ENCODE measurements at places on chromosomes 11 and 22.

DNA sequence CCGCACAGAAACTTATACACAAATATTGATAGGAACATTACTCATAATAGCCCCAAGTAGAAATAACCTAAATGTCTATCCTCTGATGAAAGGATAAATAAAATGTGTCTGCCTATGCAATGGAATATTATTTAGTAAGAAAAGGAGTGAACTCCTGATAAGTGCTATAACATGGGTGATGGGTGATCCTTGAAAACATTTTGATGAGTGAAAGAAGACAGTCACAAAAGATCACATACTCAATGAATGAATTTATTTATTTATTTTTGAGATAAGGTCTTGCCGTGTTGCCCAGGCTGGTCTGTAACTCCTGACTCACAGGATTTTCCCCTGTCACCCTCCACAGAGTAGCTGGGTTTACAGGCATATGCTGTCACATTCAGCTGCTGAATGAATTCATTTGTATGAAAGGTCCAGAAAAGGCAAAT is 17.3 kb downstream of the RNF121 start:
- no peak for DNase-seq

DNA sequence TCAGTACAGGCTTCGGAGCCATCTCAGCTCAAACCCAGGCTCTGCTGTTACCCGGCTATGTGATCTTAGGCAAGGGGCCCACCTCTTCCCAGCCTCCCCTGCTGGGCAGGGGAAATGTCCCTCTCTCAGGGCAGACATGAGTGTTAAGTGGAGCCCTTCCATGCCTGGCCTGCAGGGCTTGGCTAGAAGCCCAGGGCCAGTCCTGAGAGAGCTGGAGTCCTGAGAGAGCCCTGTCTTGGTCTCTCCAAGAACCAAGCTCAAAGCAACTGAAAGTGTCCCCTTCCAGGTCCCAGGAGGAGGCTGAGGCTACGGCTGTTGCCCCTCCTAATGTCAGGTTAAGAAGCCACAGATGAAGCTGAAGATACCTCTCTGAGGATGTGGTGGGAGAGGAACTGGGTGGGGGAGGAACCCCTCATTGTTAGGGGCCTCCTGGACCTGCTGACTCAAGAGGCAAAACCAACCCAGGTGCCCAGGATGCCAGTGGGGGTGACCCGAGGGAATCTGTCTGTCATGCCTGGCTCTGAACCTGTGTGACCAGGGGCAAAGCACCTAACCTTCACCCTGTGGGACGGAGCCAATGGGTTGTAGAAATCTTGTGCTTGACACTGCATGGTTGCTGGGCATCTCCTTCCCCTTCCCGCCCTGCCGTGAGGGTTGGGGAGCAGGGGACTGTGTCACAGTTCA is 4.2 kb downstream of the ZP1 start:
- DNase-seq = no peak

DNA sequence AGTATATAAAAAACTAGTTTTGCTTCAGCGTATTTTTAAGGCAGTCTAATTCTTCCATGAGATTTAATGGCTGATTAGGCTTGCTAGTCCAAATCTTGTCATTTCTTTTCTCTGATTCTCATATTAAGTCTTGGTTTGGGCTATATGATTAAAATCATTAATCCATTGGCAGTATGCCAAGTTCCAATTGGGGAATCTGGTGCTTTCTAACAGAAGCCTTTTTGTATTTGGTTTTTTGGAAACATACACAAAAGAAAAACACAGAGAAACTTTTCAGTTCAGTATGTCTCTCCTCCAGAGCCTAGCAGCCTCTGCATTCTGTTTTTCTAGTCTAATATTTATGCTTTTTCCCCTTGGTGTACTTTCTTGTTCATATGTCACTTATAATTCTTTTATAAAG is 37.9 kb downstream of the SWAP70 start:
- DNase-seq = no peak

DNA sequence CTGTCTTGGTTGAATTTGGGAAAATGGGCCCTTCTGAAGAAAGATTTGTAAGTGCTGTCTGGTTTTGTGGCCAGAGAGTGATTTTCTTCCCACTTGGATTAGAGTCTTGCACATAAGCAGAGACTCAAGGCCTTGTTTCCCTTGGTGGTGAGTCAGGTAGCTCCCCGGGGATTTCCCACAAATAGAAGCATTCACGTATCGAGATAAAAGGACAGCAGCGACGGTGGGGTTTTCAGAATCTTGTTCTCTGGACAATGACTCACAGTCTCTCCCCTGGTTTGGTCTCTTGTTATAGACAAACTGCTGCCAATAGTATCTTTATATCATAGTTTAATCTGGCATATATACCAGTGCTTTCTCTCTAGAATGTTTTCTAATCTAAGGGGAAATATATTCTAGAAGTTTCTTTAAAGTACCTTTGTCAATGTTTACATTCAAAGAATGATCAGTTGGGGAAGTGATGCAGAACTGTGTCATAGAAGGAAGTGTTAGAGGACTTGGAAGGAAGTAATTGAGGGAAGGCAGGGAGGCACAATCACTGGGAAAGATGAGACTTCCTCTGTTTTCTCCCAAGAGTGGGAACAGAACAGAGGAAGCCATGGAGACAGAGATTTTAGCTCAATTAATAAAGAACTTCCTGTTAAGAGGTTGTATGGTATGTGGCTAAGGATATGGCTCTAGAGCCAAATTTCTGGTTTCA is 18.1 kb downstream of the POLA2 start:
- DNase-seq = peak; percentile 50

GRCh38 chr11:64755681-64756361 is 4.0 kb downstream of the PYGM start:
- DNase-seq = no peak

- DNase-seq = no peak
Measured at GRCh38 chr11:2444821-2445745, at the start of gene KCNQ1. Gene KCNQ1 (plus strand): TSS chr11:2445008. CDS start chr11:2445099, 91 bp downstream.

GRCh38 chr11:79440571-79441460 is at the start of gene TENM4:
Gene TENM4 (minus strand): TSS chr11:79441030. CDS start chr11:79069944, 371,086 bp downstream.
- no peak for DNase-seq

- peak; percentile 20 for DNase-seq
Measured at GRCh38 chr11:94325681-94326080, 21.3 kb downstream of the IZUMO1R start.

All from activated CD4-positive, alpha-beta T cell treated with anti-CD3 and anti-CD28 coated beads for 24 hours (primary cell).